ENCODE measurements at places on chromosomes 4 and X.

DNA sequence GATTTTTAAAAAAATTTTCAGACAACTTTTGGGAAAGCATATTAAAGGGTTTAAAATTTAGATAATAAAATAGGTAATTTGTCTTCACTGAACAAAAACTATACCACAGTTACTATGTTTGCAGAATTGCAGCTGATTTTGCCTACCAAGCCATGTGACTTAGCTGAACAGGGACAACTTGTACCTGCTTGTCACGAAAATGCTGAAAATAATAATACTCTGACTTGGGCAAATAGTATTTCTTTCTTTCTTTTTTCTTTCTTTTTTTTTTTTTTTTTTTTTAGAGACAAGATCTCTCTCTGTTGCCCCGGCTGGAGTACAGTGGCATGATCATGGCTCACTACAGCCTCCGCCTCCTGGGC, 225.2 kb upstream of the PPP1R2C start:
- no peak for DNase-seq

GRCh38 chr4:5300283-5300682, 249.0 kb downstream of the STK32B start:
- no peak for DNase-seq

- no peak for DNase-seq
Measured at GRCh38 chr4:7853271-7853670, 86.4 kb downstream of the AFAP1 start.

DNA sequence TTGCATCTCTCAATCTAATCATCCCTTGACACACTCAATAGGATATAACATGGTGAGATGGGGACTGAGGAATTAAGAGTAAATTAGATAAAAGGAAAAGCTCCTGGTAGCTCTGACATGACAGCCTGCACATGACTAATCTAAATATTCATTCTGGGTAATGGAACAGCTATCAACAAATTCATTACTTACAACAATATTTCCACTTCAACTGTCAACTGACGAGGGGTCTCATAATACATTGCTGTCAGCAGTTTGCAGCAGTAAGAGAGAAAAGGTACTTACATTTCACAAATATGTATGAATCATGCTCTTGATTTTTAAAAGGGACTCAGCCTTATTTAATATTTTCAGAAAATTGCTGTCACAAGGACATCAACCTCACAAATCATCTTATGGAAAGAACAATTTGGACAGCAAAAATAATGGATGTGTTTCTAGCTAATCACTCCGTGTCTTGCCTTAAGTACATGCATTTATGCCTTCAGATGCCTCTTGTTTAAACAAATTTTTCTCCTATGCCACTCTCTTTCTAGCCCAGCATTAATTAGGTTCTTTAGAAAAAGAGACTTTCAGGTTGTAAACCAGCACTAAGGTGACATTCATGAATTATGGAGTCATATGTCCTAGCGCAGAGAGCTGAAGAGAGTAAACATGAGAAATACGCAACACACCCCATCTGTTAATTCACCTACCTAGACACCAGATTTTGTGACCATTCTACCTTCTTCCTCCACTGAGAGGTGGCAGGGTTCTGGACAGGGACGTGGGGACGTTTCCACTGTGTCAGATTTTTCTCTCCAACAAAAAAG, 99.6 kb upstream of the TMEM150C start:
- DNase-seq = no peak

DNA sequence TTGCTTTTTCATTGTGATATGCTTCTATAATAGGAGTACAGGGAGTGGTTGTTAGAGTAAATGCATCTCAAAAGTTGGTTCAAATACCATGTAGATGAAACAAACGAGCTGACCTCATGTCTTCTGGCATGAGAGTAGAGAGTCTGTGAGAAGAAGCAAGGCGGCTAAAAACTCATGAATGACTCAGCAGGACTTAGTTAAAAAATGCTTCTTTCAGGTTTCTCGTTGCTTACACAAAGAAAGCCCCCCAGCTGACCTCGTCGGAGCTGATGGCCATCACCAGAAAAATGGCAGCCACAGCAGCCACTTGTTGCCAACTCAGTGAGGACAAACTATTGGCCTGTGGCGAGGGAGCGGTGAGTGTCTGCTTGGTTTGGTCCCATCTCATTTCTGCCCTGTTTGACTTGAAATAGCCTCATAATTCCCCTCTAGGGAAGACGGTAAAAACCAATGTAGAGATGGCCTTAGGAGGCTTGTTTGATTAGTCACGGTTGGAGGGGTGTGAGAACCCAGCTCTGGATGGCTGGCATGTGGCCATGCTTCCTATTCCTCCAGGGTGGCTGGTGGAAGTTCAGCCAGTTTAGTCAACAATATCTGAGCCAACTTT, 14.5 kb downstream of the AFP start:
- DNase-seq = no peak

- DNase-seq = no peak
Measured at GRCh38 chr4:133493776-133494175, 344.7 kb downstream of the PCDH10 start.

GRCh38 chr4:11138964-11139363, 289.7 kb downstream of the HS3ST1 start:
- DNase-seq = no peak

DNA sequence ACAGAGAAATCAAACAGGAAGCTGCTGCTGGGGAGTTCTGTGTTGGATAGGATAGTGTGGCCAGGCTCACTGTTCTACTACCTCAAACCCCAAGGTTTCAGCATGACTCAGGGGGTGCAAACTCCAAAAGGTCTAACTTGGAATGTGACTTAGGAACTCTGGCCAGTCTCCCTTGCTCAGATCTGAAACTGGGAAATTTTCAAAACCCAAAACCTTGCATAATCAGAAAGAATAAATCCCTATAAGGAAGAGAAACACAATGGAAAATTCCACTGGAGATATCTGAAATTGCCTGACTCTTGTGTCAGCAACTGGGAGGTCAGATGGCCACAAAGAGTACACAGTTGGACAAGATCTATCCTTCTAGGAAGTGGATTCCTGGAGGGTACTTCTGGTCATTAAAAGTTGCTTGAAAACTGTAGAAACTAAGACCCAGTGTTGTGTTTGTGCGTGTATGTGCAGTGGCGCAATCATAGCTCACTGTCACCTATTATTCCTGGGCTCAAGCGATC, 58.0 kb downstream of the PPEF2 start:
- DNase-seq = no peak

DNA sequence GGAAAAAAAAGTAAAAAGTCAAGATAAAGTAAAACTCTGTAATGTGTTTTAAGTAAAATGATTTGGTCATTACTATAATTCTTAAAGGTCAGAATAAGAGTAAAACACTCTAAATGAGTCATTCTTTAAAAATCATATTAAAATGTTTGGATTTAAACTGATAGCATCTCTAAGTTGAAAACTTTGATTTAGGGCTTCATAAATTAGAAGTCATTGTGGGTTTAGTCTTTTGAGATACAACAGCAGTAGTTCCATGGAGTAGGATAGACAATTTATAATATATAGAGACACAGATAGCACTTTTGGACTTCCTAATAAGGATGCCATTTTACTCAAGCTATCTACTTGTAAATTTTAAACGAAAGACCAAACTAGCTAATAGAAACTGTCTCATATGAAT, 77.1 kb upstream of the PABPC4L start:
- DNase-seq = no peak

- no peak for DNase-seq
Measured at GRCh38 chrX:84933956-84934556, 69.6 kb upstream of the APOOL start.

DNA sequence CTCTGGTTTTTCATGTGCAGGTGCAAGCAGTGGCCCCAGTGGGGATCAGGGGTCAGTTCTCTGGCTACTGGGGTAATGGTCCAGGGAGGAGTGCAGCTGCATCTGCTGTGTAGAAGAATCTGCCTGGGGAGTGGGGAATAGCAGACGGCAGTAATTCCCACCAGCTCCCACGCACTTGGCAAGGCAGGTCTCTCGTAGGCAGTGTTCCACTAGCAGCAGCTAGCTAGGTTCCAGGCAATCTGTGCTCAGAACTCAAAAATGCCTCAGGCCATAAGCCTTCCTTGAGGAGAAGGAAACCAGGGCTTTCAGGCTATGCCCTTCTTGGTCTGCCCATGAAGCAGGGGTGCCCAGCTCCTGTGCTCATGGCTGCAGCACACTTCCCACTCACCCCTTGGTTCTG, 38.8 kb downstream of the DCLK2 start:
- no peak for DNase-seq

DNA sequence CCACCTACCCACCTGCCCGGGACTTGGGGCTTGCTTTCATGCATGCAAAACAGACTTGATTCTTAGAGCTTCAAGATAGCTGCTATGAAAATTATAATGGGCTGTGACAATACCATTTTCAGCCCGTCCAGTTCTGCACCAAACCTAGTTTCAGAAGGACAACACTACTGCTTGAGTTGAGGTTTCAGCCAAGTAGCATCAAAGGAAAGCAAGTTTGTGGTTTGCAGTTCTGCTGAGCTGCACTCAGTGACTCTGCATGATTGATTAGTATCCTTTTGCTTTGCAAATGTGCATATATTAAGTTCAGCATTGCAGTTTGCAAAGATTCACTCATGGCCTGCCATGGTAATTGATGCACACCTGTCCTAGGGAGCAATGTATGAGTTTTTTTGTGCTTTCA, 442.7 kb downstream of the RPA4 start:
- no peak for DNase-seq

- DNase-seq = no peak
Measured at GRCh38 chr4:8303485-8304281, 34.1 kb downstream of the HTRA3 start.

- no peak for DNase-seq
Measured at GRCh38 chr4:112327965-112328733, 31.0 kb downstream of the ALPK1 start.

DNA sequence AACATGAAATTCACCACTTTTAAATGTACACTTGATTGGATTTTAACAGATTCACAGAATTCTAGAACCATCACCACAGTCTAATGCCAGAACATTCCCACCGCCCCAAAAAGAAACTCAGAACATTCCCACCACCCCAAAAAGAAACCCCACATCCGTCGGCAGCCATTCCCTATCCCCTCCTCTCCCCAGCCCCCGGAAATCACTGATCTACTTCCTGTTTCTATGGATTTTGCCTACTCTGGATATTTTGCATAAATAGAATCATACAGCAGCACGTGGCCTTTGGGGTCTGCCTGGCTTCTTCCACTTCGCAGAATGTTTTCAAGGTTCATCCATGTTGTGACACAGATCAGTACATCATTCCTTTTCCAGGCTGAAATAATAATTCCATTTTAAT, 79.3 kb downstream of the PPP2R2C start:
- DNase-seq = no peak

GRCh38 chr4:86944964-86945781, 10.4 kb downstream of the AFF1 start:
- DNase-seq = no peak

All from T-helper 9 cell (primary cell).